ENCODE measurements at places on chromosomes 6 and 20.

GRCh38 chr6:161261816-161262215, 12.0 kb downstream of the AGPAT4 start:
- DNase-seq: no peak

DNA sequence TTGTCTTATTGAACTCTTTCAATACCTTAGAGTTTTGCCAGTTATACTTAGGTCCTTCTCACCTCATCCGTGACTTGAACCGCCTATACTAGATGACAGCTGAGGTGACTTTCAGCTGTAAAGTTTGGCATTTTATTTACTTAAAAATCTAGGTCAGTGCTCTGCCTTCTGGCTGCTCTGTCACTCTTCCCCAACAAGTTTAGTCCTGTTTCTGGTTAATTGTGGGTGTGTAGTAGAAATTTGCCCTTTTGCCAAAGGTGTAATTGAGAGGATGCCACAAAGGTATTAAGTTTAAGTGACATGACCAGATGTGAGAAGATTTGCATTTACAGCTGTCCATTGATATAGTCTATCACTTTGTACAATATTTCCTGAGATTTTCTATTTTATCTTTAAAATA, 106.2 kb downstream of the FARS2 start:
- no peak for DNase-seq

- DNase-seq: no peak
Observed at GRCh38 chr6:125370343-125370742, 68.6 kb upstream of the HDDC2 start.

GRCh38 chr6:5085648-5086293, 630 bp downstream of the PPP1R3G start:
- no peak for DNase-seq

- DNase-seq: no peak
Observed at GRCh38 chr6:44624936-44625573, 237.5 kb downstream of the CDC5L start.

DNA sequence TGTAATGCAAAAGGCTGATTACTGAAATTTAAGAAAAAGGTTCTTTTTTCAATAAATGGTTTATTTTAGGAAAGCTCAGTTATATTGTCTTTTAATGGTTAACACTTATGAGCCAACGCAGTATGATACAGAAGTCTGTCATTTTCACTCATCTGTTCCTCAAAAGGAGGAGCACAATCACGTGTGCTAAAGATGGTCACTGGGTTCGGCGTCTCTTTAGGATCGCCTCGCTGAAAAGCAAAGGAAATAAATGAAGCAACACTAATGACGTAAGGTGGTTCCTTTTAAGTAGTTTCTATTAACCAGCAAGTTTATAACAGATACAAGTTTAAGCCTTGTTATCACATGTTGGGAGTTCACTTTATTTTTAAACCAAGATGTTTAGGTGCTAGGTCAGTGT, 125.7 kb downstream of the MAP3K4 start:
- DNase-seq: no peak

Data from GM04504 (cell line).